ENCODE measurements at places on chromosomes 5 and 9.

GRCh38 chr9:127505396-127506116 lies 54.2 kb downstream of the LRSAM1 start:
- DNase-seq, result no peak

DNA sequence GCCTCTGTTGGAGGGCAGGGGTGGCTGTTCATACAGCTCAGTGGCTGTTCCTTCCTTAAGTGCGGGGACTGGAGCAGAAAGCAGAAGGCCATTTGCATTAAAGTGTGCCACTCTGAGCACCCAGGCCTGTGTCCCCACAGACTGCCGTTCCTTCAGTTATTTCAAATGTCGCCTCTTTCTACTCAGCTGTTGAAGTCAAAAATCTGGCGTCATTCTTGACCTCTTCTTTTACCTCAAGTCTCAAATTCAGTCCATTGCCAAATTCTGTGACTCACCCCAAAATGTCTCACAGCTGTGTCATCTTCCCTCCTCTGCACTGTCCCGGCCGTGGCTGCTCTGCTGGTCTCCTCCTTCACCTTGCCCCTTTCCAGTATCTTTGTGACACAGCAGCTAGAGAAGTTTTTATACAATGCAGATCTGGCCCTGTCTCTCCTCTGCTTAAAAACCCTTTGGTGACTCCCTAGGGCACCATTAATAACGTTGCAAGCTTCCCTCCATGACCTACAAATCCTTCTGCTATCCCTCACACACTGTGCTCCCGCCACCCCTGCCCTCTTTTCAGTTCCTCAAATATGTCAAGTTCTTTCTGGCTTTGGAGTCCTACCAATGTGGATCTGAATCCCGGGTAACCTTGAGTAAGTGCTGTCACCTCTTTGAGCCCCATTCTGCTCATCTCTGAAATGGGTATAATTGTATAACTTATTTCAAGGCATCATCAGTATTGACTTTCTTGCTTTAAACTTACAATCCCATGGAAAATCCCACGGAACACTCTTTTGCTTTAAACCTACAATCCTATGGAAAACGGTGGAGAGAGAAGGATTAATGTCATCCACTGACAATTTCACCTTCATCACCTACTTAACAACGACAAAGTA lies 98.3 kb upstream of the BOD1 start:
- DNase-seq, result no peak

GRCh38 chr5:82858151-82859025 lies 218.8 kb downstream of the TMEM167A start:
- DNase-seq, result peak; percentile 83

DNA sequence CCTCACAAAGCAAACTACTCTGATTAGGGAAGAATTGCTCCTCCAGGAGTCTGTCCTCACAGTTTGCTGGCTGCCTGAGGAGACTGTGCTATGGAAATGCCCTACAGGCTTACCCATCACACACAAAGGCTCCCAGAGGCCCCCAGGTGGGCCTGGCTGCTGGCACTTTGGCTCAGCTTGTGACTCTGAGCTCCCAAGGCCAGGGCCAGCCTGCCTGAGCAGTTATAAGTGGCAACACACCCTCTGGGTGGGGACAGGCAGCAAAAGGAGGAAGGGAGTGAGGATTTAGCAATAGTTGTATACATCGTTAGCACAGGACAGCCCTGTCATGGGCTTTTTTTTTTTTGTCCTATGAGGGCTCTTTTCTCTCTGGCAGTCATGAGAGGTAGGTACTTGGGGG lies 103.5 kb downstream of the DAPK1 start:
- DNase-seq, result no peak

- no peak for DNase-seq
Observed at GRCh38 chr9:120710110-120710981, 3.9 kb downstream of the MEGF9 start.

All from neuronal stem cell (in vitro differentiated cells).